ENCODE measurements at places on chromosomes 6 and 20.

GRCh38 chr6:129672881-129673631, 36.9 kb downstream of the ARHGAP18 start:
- no peak for DNase-seq

DNA sequence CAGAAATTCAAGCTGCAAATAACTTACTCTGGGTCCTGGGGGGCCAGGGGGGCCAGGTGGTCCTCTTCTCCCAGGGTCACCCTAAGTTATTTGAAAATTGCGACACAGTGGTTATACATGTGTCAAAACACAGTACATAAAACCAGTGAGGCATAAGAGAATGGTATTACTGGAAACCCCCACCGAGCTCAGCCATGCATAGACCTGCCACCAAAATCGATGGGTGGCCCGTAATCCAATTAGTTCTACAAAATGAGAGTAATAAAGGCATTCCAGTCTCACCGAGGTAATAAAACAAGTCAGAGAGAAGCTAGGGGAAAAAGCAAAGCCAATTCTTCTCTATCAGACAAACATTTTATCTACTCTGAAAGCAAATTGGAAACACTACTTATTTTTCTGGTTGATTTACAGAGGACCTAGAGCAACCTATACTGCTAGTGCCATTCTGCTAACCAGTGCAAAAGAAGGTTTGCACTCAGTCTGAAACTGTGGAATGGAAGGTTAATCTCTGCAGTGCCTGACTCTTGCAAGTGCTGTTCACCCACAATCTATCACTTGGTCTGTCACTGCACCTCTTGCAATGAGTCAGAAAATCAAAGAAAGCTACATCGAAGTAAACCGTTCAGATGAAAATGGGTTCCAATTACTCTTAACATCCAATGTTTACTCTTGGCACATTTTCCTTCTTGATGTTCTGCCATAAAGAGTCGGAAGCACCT, 32.4 kb downstream of the COL9A1 start:
- no peak for DNase-seq

DNA sequence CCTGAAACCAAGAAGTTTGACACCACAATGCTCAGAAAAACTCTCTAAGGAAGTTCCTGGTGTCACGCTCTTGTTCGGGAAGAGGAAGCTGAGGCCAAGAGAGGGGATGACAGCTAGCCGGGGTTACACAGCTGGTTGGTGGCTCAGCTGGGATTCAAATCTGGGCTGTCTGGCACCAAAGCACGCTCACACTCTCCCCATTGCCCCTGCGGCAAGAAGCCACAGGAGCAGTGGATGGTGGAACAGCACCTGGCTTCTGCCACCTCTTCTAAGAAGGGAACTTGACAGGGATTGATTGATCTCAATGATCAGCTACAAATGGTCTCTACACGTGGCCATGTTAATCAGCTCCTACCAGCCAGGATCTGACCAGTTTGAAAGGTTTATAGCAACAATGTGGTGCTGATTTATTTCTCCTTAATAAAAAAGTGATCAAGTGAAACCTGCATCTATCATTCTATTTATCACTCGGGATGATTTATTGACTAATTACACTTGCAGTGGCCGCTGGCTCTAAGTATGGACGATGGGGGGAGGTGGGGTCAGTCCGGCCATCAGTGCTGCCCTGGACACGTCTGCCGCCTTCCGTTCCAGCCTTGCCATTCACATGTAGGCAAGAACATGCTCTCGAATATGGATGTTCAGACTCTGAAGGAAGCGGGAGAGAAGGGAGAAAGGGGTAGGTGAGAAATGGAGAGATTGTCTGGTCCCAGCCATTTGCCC, 71.9 kb upstream of the TOP1 start:
- DNase-seq: no peak

DNA sequence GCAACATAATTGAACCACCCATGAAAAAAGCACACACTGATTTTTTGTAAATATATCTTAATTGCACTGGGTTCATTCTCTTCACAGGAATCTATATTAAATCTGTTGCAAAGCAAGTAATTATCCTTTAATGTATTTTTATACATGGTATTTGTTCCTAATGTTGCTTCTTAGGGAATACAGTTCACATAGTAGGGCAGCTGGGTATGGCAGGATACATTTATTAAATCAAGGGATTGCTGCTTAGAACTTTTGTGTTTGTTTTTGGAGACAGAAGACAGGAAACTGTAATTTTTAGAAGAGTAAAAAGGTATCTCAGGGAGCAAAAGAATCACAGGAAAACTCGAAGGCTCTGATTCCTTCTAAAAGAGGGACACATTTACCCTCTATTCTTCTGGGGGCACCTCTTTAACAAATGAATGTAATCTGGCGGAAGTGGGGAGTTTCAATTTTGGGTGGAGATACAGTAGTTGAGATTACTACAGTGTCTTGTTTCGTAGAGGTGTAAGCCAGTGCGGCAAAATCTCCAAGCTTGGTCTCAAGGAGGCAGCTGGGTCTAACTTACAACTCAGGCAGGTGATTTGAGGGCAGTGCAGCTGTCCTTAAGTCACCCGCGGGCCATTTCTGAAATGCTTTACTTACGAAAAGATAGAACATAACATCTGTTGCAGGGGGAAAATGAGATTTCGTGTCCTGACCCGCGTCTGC, 812 bp upstream of the SMIM13 start:
- no peak for DNase-seq

DNA sequence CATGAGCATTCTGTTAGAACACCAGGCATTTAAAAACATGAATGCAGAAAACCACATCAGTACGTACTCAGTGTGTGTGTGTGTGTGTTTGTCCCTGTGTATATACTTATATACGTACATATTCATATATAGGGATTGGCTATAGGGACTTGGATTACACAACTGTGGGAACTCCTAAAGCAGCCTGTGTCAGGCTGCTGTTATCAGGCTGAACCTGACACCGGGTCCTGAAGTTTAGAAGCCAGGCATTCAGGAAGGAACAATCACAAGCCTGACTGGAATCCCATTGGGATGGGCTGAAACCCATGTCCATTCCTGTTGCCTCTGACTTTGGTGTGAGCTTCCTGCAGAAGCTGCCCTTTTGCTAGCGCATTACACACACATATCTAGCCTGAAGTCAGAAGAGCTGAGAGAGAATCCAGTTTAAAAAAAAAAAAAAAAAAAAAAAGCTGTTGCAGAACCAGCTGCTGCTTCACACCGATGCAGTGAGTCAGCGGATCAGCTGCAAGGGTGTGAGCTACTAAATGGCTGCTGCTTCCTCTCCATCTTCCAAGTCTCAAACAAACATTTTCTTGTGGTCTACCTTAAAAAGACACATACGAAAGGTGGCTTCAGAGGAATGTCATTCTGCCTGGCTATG, 348.1 kb downstream of the THBS2 start:
- DNase-seq: no peak

DNA sequence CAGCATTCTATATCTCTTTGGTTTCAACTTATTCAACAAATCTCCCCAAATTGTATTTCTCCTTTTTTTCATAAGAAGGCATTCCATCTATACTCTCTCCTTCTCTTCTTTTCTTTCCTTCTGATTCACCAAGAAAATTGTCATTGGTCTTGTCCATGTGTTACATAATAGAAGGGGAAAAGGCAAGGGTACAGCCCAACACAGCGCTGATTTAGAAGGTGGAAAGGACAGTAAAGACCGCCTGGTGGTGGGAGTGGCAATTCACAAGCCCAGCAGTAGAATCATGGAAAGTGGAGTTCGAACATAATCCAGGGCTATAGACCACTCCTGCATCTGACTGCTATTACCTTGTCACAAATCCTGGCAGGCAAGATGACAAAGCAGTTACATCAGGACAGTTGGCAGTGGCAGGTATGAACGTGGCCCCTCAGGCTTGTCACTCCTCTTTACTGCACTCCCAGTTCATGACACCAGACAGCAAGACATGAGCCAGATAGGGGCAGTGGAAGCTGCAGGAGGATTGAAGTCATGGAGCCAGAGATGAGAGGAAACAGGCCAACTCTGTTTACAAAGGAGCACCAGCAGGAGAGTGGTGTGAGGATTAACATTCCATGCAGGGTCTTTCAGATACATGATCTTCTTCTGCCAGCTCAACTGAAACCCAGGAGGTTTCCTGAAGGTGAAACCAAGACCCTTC, 2.1 kb upstream of the TNFAIP3 start:
- DNase-seq: no peak

GRCh38 chr20:52539891-52540290, 348.3 kb upstream of the ZFP64 start:
- no peak for DNase-seq

DNA sequence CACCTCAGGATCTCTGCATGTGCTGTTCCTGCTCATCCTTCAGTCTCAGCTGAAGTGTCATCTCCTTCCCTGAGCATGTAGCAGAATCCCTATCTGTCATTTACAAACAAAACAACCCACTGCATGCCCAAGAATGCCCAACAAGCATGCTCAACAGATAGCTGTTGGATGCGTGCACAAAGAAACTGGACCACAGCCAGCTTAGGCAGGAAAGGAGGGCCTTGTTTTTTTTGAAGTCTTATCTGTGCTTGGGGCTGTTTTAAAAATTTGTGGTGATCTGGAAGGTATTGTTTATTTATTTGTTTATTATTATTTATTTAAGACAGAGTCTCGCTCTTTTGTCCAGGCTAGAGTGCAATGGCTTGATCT, 18.5 kb upstream of the SLC16A10 start:
- DNase-seq: no peak

GRCh38 chr20:34525709-34526416, 9.6 kb downstream of the DYNLRB1 start:
- no peak for DNase-seq

DNA sequence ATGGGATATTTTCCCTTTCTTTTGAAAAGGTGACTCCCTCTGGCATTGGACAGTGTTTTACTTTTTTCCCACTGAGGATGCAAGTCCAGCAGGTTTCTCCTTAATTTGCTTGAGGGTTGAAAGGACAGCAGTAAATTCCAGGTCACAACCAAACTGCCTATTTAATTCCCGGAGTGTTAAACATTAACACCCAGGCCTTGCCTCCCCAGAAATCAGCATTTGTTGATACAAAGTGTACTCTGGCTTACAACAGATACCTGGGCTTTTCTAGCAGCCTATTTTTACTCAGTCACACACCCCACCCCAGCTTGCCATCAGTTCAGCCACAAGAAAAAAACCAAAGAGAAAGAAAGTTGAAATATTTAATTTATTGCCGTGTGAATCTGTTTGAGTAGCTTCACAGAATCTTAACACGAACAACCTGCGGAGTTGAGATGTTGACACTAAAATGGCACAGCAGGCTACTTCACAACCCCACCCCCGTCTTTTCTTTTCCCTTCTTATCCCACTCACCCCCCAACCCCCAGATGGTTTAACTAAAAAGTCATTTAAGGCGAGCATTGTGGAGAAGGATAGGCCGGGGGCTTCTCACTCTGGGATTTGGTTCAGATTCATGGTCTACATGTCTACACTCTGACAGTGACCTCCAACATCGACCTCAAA, 45.7 kb downstream of the MYLIP start:
- DNase-seq: no peak

DNA sequence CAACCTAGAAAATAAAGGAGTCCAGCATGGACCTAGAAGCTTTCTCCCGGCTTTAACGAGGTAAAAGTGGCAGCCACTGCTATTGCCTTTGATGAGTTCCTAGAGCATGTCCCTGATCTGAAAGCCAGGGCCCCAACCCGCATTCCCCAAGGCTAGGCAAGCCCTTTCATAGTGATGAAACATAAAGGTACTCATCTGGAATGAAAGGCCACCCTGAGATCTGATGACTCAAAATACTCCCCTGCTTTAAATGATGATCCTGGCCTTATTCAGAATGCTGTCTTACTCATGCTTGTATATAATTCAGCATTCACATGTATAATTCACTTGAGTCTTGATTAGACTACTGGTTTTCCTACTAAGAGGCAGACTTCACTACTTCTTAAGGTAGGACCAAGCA, 21.3 kb downstream of the TTPAL start:
- peak; percentile 37 for DNase-seq

DNA sequence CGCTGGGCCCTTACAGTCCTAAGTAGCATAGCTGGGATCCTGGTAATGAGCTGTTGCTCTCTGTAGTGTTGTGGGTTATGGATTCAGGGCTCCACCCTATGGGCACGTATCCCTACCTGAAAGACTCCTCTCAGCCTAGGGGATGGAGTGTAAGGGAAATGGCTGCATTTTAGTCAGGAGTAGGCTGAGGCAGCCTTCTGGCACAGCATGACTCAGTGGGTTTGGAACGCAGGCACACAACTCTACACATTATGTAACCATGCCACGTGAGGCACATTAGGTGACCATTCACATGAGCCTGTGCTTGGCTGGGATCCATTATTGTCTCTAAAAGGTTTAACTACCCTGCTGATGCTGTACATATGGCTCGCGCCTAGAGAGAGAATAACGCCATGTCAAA, 27.8 kb downstream of the HDDC2 start:
- no peak for DNase-seq

DNA sequence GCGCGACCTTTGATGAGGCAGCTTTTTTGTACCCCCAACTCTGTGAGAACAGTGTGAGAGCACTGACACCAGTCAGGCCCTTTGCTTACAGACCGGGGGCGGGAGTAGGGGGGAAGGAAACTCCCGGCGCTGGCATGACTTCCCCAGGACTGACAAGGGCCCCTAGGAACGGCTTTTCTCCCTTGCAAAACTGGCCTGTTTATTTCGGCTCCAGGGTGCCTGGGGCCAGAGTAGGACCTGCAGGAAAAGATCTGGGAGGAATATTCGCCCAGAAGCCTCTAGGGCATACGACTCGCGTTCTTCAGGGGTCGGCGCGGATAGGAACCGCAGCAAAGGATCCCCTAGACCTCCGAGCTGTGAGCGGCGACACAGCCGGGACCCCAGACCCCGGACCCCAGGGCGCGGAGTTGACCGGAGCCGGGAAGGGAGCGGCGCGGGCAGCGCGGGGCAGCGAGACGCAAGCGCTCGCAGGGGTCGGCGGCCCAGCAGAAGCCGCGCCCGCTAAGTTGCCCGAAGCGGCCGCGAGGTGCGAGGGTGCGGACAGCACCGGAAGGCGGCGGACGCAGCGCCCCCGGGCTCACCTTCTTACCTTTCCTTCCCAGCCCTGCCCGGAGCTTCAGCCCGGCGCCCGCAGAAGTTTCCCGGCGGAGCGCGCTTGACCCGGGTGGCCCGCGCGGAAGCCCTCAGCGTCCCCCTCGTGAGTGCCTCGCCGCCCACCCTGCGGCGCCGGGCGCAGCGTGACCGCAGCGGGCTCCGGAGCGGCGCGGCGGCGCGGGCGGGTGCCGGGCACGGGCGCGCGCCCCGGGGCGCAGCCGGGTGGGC, at the start of gene POPDC3:
Gene POPDC3, minus strand, starts transcription at position 771 of the 822 bp plus-strand sequence. CDS start 18,105 bp downstream, outside the sequence.
- DNase-seq: no peak

- DNase-seq: no peak
Observed at GRCh38 chr6:152981989-152982903, 595 bp downstream of the FBXO5 start.
